ENCODE measurements at places on chromosomes 3 and 15. TPM values are rescaled to one million over a fixed set of nuclear protein-coding genes. Genes with fewer than 3 reads are reported as not detected.

Gene SLC22A13
- total RNA-seq, result 1.4 TPM

Gene WDR93
- total RNA-seq, result 0.91 TPM

Gene PPM1L
- 55.2 TPM for total RNA-seq

Gene P3H2
- total RNA-seq, result 1.8 TPM

Gene SH3GL3
- total RNA-seq, result 23.7 TPM

Gene TGM4
- not detected for total RNA-seq

Gene RARRES1
- 36.5 TPM for total RNA-seq

Gene CHSY1
- total RNA-seq, result 40.9 TPM
